Neural cell (in vitro differentiated cells): ENCODE measurements at places on chromosomes 3 and 15. TPM values are rescaled to one million over a fixed set of nuclear protein-coding genes. Genes with fewer than 3 reads are reported as not detected.

The SI gene
- not detected in 2 replicates for polyA plus RNA-seq

The AADAC gene
- not detected in 2 replicates for polyA plus RNA-seq

The TGM5 gene
- not detected in 2 replicates for polyA plus RNA-seq

The PRR20G gene
- polyA plus RNA-seq: not detected in 2 replicates

The ISL2 gene
- polyA plus RNA-seq: not detected in 2 replicates

The TMEM212 gene
- polyA plus RNA-seq: not detected in 2 replicates

The KNSTRN gene
- polyA plus RNA-seq: 34.6 and 38.3 TPM in 2 replicates

The FBXW12 gene
- not detected in 2 replicates for polyA plus RNA-seq

The SLC33A1 gene
- 15.7 and 16.1 TPM in 2 replicates for polyA plus RNA-seq

The SPINK8 gene
- polyA plus RNA-seq: not detected in 2 replicates

The PTPRG gene
- 31.3 and 33.1 TPM in 2 replicates for polyA plus RNA-seq

The MAGEL2 gene
- polyA plus RNA-seq: 7.4 and 10.4 TPM in 2 replicates

The REC114 gene
- not detected in 2 replicates for polyA plus RNA-seq

The ANAPC13 gene
- polyA plus RNA-seq: 177 and 178 TPM in 2 replicates

The ROBO1 gene
- polyA plus RNA-seq: 183 and 202 TPM in 2 replicates

The CIDEC gene
- polyA plus RNA-seq: not detected in 2 replicates

The STRIT1 gene
- polyA plus RNA-seq: 1.1 and 1.2 TPM in 2 replicates

The TMEM39A gene
- polyA plus RNA-seq: 21.1 and 31.6 TPM in 2 replicates

The ROBO2 gene
- polyA plus RNA-seq: 55.5 and 55.8 TPM in 2 replicates

The FBN1 gene
- polyA plus RNA-seq: 17.9 and 22.0 TPM in 2 replicates

The SLC51B gene
- not detected in 2 replicates for polyA plus RNA-seq

The GOLGA8R gene
- polyA plus RNA-seq: 0.06 TPM in 1 of 2 replicates, not detected in the other

The LSAMP gene
- 89.6 and 93.6 TPM in 2 replicates for polyA plus RNA-seq

The CNTN4 gene
- polyA plus RNA-seq: 10.6 and 13.9 TPM in 2 replicates

The ITIH1 gene
- not detected in 2 replicates for polyA plus RNA-seq

The P3H2 gene
- polyA plus RNA-seq: 0.68 and 3.8 TPM in 2 replicates

The COLQ gene
- polyA plus RNA-seq: 9.5 and 9.7 TPM in 2 replicates

The ANKRD34C gene
- polyA plus RNA-seq: not detected in 2 replicates

The GLDN gene
- polyA plus RNA-seq: 0.58 and 1.8 TPM in 2 replicates

The MOBP gene
- not detected in 2 replicates for polyA plus RNA-seq

The ADGRG7 gene
- not detected in 2 replicates for polyA plus RNA-seq

The CCR1 gene
- not detected in 2 replicates for polyA plus RNA-seq

The ZCWPW2 gene
- polyA plus RNA-seq: 0.48 and 1.0 TPM in 2 replicates

The NGRN gene
- 466 and 494 TPM in 2 replicates for polyA plus RNA-seq

The GPR149 gene
- polyA plus RNA-seq: 10.7 and 10.9 TPM in 2 replicates

The LRRK1 gene
- 0.06 TPM in 1 of 2 replicates, not detected in the other for polyA plus RNA-seq

The POU1F1 gene
- not detected in 2 replicates for polyA plus RNA-seq

The PP2D1 gene
- not detected in 2 replicates for polyA plus RNA-seq

The LRTM1 gene
- polyA plus RNA-seq: not detected in 2 replicates

The GPR160 gene
- 2.9 and 4.0 TPM in 2 replicates for polyA plus RNA-seq

The GPR176 gene
- 8.3 and 9.8 TPM in 2 replicates for polyA plus RNA-seq

The GPR156 gene
- 0.18 and 0.22 TPM in 2 replicates for polyA plus RNA-seq

The GRK7 gene
- 0.16 TPM in 1 of 2 replicates, not detected in the other for polyA plus RNA-seq

The ZNF80 gene
- 0.17 TPM in 1 of 2 replicates, not detected in the other for polyA plus RNA-seq

The CLDN18 gene
- polyA plus RNA-seq: not detected in 2 replicates

The NEK10 gene
- 17.6 and 29.7 TPM in 2 replicates for polyA plus RNA-seq

The SLC28A1 gene
- polyA plus RNA-seq: not detected in 2 replicates

The CFAP161 gene
- not detected in 2 replicates for polyA plus RNA-seq
